Hippocampal formation (tissue), 2 donors: ENCODE measurements at places on chromosomes 1 and 21.

GRCh38 chr1:154466921-154467417 is 35.0 kb upstream of the TDRD10 start:
- no peak for DNase-seq

GRCh38 chr21:41868062-41868710 is 11.0 kb downstream of the PRDM15 start:
- DNase-seq = no peak

GRCh38 chr1:245055752-245056151 is 99.0 kb upstream of the KIF26B start:
- no peak for DNase-seq

DNA sequence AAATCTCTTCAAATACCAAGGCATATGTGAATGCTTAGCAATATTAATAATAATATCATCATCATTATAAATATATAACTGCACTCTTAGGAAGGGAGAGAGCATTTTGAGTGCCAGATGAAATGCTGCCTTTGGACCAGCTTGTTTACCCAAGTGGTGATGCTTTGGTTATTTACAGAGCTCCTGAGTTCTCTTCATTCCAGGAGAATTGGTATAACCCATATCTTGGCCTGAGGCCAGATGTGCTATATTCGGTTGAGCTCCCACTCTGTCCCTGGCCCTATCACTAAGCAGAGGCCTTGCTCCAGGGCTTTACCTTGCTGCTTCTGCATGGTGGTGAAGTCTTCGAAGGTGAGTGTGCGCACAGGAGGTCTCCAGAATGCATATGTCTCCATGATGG is 89.4 kb downstream of the TBX15 start:
- no peak for DNase-seq

GRCh38 chr1:160633330-160633903 is 13.4 kb downstream of the SLAMF1 start:
- DNase-seq = no peak

GRCh38 chr1:27275696-27276095 is 41.3 kb downstream of the WDTC1 start:
- DNase-seq = no peak
